Head of caudate nucleus (tissue), 42 donors: ENCODE measurements at places on chromosomes 12 and 14.

DNA sequence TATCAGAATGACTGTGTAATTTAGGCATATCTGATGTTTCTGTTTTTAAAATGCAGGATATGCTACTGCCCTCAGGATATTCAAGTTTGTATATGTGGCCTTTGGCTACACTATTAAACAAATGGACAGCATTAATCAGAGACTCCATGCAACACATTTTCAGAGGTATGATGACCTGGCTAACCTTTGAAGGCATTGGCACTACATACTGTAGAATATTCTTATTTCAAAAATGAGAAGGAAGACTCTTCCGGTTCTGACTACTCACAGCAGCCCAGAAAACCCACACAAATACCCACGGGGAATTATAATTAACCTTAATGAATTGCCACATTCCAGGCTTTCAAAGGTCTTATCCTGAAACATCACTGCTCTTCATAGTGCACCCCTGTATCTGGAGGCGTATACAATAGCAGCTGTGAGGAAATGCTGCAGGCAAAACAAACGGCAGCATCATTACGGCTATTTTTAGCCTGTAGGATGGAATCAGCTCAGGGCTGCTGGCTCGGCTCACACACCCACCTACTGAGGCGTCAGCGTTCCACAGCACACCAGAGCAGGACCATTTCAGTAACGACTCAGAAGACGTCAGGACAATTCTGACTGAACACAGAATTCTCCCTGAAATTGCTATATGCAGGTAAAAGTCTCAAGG, 648.5 kb downstream of the RPS29 start:
- DNase-seq: no peak

GRCh38 chr12:124771462-124772288, 92.0 kb downstream of the SCARB1 start:
- peak; percentile 93 for DNase-seq

DNA sequence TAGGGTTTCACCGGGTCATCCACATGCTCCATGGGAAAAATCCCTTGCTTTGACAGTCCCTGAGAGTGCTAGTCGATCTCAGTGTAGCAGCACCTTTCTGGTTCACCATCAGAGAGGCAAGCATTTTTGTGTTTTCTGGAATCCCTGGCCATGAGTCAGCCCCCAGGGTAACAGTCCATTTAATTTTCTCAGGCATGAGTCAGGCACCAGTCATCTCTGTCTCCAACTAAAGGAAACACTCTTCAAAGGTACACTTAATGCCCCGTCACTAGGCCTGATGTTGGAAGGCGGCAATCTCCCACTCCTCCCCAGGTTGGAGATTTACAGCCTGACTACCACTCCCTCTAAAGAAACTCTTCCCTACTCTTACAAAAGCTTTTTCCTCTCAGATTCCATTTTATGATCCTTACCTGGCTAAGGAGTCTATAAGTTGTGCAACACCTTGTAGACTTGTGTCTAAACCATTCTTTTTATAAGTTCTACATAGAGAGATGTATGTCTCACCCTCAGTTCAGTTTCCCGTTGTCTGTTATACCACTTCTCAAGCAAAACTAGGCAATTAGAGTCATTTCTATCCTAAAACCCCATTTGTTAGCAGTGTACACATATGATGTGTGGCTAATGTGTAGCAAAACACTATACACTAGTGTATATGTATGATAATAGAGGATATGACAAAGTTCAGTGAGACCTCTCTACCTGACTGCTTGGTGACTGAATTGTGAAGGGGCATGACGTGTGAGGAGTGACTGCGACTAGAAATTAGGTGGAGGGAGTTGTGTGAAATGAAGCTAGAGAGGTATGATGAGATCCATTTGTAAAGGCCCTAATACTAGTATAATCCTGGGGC, 24.6 kb downstream of the TMEM19 start:
- no peak for DNase-seq

DNA sequence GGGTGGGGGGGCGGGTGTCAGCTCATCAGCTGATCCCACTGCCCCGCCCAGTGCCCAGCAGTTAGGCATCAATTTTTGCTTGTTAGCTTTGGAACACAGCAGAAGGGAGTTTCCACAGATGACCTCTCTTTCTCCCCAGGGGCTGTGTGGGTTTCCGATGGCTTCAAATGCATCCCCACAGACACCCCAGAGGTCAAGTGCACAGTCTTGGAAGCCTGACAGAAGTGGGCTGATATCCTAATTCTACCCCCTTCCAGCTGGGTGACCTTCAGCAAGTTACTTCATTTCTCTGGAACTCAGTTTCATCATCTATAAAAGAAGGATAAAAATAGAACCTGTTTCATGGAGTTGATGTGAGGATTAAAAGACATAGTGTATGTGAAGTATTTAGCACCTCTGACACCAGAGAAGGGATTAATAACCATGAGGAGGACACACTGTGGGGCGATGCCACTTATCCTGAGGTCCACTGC, 22.0 kb downstream of the TTC9 start:
- no peak for DNase-seq

DNA sequence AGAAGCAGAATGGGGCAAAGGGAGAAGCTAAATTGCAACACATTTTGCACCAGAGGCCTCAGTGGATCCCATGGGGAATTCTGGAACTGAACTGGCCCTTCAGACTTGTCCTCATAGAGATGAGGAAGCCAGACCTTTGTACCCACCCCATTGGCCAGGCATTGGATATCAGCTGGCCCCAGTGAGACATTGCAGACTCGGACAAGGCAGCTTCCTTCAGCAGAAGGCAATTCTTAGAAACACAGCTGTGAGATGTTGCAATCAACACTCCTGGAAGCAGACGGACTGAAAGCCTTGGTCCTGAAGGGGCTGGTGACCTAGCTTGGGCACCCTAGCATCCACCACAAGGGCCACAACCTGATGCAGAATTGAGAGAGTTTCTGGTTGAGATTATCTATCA, 218.1 kb downstream of the MSRB3 start:
- no peak for DNase-seq

DNA sequence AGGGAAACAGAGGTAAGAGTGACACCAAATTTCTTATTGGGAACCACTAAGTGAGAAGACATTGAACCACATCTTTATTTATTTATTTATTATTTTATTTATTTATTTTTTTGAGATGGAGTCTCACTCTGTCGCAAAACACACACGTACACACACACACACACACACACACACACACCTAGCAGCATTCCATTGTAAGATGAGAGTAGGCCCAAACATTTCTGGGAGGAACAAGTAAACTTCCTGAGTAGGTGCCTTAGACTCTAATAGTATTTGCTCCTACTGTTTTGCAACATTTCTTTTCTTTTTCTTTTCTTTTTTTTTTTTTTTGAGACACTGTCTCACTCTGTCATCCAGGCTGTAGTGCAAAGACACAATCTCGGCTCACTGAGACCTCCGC, 7.1 kb upstream of the CDC42BPB start:
- DNase-seq: no peak

GRCh38 chr12:53050426-53051057, 677 bp downstream of the TNS2 start:
- no peak for DNase-seq

DNA sequence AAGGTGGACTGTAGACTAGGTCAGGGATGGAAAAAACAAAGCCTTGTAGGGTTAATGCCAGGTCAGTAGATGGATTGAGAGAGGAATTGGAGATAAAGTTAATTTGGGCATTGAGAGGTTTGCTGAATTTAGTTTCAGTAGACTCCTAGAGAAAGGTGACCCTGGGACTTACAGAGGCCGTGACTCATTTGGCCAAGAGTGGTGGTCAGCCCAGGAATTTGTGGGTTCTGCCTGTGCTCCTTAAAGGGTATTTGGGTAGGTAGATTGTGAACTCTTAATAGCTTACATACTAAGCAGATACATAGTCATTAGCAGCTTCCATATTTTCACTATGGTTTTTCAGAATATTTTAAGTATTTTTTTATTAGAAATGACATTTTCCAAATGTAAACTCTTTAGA, 21.8 kb downstream of the PLEKHA5 start:
- no peak for DNase-seq

DNA sequence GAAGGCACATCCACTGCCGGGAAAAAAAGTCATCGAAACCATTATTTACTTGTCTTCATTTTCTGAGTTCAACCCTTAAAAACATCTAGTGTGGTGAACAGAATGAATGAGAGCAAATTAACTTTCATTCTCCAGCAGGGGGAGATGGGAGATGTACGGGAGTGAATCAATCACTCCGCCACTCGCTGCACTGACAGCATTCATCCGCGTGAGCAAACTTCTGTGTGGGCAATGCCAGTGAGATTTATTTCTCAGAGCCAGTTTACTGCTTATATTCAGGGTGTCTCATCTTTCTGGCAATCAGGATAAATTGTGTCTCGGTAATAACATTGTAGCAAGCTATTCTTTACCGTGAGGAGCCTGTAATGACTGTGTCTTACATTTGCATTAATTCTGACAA, 463.6 kb upstream of the MIS18BP1 start:
- DNase-seq: no peak

DNA sequence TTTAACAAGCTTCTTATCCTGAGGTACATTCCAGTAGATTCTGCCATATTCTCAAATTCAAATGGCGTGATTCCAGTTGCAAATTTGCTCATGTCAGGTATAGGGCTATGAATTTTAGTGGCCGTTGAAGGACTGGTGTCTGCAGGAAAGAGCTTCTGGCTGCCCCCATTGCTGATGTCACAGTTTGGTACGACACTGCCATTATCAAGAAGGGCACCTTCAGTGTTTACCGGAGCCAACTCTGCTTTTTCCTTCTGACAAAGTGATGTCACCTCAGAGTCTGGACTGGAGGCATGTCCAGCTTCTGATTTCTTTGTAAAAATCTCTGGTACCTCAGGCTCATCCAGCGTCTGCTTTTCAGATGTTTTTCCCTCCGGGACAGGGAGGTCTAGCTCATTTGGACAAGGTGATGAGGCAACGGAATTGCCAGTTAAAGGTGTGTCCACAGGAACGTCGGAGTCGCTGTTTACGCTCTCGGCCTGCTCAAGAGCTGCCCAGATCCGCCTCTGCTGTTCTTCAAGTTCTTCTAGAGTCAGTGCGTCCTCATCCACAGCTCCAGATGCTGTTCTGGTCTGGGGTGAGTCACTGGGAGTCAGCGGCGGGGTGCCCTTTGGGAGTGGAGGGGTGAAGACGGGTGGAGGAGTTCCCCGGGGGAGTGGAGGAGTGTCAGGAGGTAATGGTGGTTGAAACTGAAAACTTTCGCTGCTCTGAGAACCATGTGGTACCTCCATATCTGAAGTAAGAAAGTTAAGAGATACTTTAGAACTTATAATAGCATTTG, 27.0 kb downstream of the ZCCHC8 start:
- DNase-seq: no peak

- DNase-seq: no peak
These were observed 46.3 kb downstream of the PTPRQ start for GRCh38 chr12:80490329-80490728.

GRCh38 chr14:89681086-89682018, 264.3 kb upstream of the FOXN3 start:
- peak; percentile 55 for DNase-seq

- DNase-seq: peak; percentile 55
These were observed 342.0 kb downstream of the NPAS3 start for GRCh38 chr14:33280646-33281045.

DNA sequence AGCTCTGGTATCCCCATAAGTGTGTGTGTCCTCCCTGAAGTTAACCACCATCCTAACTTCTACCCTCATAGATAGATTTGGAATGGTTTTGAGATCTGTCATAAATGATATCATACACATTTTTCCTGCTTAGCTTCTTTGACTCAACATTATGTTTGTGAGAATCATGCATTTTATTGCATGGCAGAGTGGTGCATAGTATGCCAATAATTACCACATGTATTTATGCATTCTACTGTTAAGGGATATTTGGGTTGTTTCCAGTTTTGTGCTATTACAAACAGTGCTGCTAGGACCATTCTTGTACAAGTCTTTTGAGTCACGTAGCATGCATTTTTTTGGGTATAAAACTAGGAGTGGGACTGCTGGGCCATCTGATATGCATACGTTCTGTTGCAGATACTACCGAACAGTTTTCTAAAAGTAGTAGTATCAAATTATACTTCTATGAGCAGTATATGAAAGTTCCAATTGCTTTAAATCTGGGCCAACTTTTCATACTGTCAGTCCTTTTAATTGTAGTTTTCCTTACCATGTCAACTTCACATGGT, 13.4 kb downstream of the GRIP1 start:
- DNase-seq: no peak

GRCh38 chr12:25427337-25428249, 125.5 kb downstream of the LMNTD1 start:
- no peak for DNase-seq

- DNase-seq: no peak
These were observed 100.5 kb downstream of the TSPAN8 start for GRCh38 chr12:71057330-71057729.

- DNase-seq: no peak
These were observed 36.9 kb downstream of the NRDE2 start for GRCh38 chr14:90294872-90295271.

- peak; percentile 82 for DNase-seq
These were observed 54.0 kb downstream of the ZNF641 start for GRCh38 chr12:48296586-48297282.

GRCh38 chr14:103186909-103187586, 63.8 kb downstream of the TNFAIP2 start:
- DNase-seq: no peak
